ENCODE measurements at places on chromosomes 4 and X.

DNA sequence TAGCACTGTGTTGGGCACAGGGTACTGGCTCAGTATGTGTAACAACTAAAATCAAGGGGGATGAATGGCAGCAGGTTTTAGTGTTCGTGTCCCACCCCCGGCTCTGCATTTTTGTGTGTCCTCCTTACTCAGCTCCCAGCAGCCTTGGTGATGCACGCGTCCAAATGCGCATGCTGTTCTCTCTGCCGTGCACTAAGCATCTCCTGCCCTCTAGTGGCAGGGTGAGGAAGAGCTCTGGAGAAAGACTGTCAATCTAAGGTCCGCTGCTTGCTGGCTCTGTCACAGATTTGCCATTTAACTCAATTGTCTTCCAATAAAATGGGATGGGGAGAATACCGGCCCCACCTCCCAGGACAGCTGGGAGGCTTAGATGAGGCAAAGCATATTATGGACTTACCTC is 61.4 kb downstream of the WFS1 start:
- no peak for DNase-seq

DNA sequence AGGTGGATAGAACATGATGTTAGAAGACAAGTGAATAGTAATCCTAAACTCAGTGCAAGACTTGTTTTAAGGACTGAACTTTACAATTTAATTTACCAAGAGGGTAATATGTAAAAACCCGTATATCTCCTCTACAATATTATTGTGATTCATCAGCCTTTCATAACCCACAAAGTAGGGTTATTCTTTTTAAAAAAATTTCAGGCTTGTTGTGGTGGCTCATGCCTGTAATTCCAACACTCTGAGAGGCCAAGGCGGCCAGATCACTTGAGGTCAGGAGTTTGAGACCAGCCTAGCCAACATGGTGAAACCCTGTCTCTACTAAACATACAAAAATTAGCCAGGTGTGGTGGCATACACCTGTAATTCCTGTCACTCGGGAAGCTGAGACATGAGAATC is 7.2 kb downstream of the IBSP start:
- no peak for DNase-seq

DNA sequence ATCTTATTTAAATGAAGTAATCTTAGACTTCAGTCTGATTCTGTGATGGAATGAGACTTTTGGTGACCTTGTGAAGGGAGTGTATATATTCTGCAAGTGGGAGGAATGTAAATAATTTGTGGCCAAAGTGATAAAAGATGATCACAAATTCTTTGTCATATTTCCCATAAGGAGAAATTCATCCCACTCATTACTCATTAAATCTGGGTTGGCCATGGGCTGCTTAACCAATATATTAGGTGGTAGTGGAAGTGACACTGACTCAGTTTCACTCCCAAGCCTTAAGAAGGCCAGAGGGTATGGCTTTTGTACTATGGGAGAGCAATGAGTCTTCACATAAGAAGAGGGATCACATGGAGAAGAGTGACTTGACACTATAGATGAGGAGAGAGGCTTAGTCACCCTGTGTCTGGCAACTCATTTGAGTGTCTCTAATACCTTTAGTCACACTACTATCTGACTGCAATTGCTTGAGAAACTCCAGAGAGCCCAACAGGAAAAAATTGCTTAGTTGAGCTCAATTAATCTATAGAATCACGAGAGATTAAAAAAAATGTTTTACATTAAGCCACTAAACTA is 408.2 kb upstream of the PITX2 start:
- DNase-seq: no peak

- no peak for DNase-seq
Observed at GRCh38 chrX:38881727-38882126, 80.5 kb downstream of the MID1IP1 start.

- no peak for DNase-seq
Observed at GRCh38 chrX:113514906-113515305, 674.3 kb upstream of the AMOT start.

DNA sequence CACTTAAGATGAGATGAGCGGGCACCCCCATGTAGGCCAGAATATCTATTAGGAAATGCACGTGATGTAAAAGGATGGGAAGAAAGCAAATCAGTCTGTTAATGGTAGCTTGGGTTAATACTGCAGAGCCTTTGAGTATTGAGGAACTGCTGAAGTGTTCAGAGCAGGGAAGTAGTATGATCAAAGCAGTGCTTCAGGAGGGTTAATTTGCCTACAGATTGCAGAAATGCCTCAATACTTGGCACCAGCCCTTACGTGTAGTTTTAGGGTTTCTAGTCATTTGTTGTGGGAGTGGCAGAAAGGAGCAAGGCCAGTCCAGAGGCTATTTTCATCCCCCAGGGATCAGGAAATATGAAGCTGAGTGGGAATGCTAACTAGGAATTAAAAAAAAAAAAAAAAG is 19.7 kb downstream of the ZFX start:
- no peak for DNase-seq

DNA sequence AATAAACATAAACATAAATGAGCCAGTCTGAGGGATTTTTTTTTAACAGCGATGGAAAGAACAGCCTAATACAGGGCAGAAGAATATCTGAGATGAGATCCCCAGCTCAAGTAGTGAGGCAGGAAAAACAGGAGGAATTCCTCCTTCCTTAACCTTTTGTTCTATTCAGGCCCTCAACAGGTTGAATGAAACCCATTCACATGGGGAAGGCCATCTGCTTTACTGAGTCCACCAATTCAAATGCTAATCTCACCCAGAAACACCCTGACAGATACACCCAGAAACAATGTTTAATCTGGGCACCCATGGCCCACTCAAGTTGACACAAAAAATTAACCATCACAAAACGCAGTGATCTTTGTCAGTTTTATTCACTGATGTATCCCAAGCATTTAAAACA is 45.5 kb downstream of the SMIM31 start:
- no peak for DNase-seq

- no peak for DNase-seq
Observed at GRCh38 chr4:183411291-183411861, 33.1 kb upstream of the CDKN2AIP start.

GRCh38 chr4:143667461-143667860 is 33.0 kb downstream of the FREM3 start:
- DNase-seq: no peak

- DNase-seq: no peak
Observed at GRCh38 chrX:153443476-153444332, 2.2 kb downstream of the TREX2 start.

DNA sequence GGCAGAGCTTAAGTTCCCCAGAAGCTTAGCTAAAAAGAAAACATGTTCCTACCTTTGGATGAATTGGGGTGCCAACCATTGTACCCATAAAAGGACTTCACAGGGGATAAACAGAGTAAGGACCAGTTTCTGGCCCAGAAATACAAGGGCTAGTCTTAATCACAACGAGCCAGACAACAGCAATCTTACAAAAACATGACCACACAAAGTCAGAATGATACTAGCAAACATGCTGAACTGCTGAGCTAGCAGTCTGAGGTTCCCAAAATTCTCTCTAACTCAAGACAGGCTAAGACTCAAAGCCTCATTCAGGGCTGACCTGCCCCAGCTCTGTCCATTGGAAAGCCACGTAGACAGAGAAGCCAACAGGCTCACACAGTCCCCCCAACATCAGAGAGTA is 40.3 kb downstream of the ATP11C start:
- no peak for DNase-seq

DNA sequence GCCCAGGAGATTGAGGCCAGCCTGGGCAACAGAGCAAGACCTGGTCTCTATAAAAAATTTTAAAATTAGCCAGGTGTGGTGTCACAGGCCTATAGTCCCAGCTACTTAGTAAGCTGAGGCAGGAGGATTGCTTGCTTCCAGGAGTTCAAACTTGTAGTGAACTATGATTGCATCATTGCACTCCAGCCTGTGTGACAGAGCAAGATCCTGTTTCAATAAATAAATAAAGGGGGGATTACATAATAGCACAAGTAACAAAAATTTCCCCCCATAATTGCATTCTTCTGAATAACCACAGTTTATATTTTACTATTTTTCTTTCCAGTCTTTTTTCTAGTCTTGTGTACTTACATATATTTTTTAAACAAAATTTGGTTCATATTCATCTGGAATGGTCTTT is 135.6 kb downstream of the CHIC2 start:
- DNase-seq: peak; percentile 68

DNA sequence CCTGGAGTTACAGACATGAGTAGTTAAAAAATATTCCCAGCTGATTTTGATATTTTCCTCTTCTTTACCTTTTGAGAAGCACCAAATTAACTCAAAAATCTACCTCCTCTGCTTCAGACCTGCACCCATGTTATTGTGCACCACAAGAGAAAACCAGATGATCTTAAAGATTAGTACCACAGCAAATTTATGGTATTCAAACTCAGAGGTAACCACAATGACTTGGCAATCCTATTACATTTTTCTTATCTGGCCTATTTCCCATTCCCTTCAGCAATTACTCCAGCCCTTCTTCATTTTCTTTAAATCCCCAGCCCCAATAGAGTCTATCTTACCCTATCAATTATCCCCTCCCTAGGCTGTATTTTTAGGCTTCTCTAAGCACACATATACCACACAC is 535.1 kb downstream of the FAT4 start:
- DNase-seq: peak; percentile 41

DNA sequence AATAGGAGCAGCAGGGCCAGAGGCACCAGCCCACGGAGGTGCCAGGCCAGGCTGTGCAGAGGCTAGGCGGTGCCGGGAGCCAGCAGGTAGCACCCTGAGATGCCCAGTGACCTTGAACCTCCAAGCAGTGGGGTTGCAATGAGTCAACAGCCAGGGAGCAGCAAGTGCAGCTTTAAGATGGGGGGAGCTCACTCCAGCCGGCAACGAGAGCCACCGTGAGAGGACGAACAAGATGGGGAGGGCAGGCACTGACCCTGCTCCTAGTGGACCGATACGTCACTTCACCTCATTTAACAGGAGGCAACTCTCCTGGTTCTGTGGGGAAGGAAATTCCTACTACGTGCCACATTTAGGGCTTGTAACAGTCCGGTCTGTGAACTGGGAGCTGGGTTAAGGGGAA is 4.8 kb downstream of the LETM1 start:
- DNase-seq: no peak

DNA sequence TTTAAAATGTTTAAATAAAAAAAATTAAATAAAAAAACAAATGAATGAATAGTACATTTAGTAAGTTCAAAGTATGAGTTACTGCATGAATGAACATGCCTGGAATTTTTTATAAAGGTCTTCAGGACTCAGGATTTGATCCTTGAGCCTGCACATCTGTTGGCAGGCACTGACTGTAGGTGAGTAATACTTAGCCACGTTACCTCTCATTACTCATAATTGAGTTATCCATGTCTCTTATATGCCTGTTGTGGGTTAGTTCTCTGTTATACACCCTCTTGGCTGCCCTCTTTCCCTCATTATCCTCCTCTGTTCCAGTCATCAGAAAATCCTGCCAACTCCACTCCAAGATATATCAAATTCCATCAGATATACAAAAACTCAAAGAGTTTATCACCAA is 276.0 kb downstream of the FBXW7 start:
- peak; percentile 70 for DNase-seq

DNA sequence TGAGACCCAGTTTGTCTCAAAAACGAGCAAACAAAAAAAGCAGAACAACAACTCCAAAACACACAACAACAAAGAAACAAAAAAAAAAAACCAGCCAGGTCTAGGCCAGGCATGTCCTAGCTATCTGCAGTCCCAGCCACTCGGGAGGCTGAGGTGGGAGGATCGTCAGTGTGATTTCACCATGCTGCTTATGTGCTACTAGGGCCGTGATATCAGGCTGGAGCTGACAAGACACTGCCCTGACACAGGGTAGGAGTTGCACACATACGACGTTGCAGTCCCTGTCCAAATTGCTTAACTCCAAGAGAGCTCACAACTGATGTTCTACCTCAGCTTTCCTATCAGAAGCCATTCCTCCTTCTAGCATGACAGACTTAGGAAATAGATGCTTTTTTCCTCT is 204.9 kb downstream of the AASDH start:
- DNase-seq: no peak

DNA sequence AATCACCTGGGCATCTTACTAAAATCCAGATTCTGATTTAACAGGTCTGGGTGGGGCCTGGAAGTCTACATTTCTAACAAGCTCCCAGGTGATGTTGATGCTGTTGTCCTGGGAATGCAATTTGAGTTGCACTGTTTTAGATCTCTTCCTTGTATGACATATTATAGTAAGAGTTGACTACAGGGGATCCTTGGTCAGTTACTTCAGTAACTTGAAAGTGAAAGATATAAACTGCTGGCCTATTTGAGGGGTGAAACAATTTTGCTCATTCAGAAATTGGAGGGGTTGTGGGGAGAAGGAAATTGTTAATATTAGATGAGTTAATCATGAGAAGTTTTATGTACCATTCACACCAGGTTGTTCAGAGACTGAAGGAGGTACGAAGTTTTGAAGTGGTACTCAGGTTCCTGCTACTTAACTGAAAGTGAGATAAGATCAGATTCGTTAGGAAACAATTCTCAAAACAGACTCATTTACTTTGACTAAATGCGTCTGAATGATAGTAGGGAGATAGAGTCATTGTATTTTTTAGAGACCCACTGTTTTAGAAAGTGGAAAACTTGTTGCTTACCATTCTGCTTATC is 12.5 kb downstream of the SH2D1A start:
- DNase-seq: no peak

DNA sequence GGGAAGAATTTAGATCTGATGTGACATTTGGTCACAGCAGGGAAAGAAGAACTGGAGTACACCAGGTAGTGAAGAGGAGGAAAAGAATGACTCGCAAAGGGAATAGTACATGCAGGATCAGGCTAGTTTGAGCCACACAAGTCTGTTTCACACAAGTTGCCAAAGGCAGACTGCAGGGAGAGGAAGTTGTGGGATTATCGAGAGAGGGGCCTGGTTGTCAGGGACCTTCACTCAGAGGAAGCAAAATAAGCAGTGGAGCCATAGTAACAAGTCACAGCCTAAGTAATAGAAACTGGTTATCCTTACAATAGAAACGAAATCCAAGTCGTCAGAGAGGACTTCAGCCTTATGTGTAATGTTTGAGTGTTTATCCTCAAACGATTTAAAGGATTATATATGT is 316.7 kb upstream of the HTR2C start:
- DNase-seq: no peak

- DNase-seq: peak; percentile 99
Observed at GRCh38 chr4:106495476-106495875, 126.9 kb upstream of the GIMD1 start.

GRCh38 chr4:76585897-76586360 is 150.9 kb downstream of the SHROOM3 start:
- DNase-seq: no peak

DNA sequence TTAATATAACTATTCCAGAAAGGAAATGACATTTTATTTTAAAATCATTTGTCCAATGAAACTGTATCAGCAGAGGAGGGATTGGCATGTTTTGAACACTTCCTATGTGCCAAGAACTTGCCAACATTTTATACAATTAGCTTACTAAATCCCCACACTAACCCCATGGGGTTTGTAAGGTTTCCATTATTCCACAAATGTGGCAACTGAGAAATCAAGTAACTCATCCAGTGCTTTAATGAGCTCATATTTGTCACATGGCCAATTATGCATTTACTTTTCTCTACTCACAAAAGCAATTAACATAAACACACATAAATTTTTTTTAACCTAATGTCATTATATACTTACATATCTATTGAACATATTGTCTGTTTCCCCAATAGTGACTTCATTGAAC is 37.3 kb downstream of the MANBA start:
- DNase-seq: no peak

GRCh38 chr4:174352061-174352819 is 68.5 kb downstream of the CEP44 start:
- no peak for DNase-seq

All from AG09309 (cell line).